Mammary microvascular endothelial cell (primary cell): ENCODE measurements at places on chromosomes 2 and 18. TPM values are rescaled to one million over a fixed set of nuclear protein-coding genes. Genes with fewer than 3 reads are reported as not detected.

COL4A4 gene
- under 0.01 TPM in 1 of 2 replicates, not detected in the other for total RNA-seq

REG3G gene
- not detected in 2 replicates for total RNA-seq

HOXD12 gene
- not detected in 2 replicates for total RNA-seq

SLC8A1 gene
- 0.13 and 0.34 TPM in 2 replicates for total RNA-seq

DSG4 gene
- total RNA-seq = not detected in 2 replicates

MARCO gene
- total RNA-seq = not detected in 2 replicates
